ENCODE measurements at places on chromosomes 12 and 14.

- no peak for DNase-seq
Measured at GRCh38 chr14:57136669-57137328, 131.9 kb downstream of the EXOC5 start.

DNA sequence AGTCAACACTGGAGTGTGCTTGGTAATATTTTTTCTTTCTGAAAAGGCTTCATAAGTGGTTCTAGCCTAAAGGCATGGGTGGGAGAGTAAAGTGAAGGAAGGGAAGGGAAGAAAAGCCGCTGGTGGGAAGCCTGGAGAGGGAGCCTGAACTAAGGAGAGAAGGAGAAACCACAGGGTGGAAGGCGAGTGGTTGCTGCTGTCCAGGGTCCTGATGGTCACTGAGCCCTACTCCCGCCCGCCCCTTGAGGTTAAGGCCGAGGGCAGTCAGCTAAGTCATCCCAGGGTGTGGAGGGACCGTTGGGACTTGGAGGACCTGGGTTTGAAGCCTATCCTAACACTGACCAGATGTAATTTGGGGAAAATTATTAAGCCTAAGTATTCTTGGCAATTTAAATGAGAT lies 189.1 kb downstream of the PIWIL1 start:
- no peak for DNase-seq

DNA sequence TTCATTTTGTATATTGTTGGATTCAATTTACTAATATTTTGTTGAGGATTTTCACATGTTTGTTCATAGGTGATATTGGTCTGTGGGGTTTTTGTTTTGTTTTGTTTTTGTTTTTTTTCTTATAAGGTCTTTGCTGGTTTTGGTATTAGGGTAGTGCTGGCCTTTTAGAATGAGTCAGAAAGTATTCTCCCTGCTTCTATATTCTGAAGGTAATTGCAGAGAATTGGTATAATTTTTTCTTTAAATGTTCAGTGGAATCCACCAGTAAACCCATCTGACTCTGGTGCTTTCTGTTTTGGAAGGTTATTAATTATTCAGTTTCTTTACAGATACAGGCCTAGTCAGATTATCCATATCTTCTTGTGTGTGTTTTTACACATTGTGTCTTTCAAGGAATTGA lies 8.9 kb downstream of the TOGARAM1 start:
- no peak for DNase-seq

DNA sequence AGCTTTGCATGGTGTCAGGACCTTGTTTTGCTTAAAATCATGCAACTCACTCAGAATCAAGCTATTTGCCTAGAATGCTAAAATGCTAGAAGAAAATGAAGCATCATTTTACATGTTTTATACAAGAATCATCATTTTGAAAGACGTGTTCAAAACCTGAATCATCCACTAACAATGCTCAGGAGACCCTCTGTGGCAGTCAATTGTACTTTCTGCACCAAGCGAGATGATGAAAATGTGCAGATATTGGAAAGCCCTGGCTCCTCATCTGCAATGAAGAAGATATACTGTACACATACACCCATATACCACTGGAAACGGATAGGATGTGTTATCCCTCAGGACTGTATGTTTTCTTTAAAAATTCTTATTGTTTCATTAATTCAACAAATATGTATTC lies 92.7 kb downstream of the DYRK2 start:
- DNase-seq, result peak; percentile 82

- peak; percentile 57 for DNase-seq
Measured at GRCh38 chr12:90959538-90960139, 4.7 kb upstream of the CCER1 start.

DNA sequence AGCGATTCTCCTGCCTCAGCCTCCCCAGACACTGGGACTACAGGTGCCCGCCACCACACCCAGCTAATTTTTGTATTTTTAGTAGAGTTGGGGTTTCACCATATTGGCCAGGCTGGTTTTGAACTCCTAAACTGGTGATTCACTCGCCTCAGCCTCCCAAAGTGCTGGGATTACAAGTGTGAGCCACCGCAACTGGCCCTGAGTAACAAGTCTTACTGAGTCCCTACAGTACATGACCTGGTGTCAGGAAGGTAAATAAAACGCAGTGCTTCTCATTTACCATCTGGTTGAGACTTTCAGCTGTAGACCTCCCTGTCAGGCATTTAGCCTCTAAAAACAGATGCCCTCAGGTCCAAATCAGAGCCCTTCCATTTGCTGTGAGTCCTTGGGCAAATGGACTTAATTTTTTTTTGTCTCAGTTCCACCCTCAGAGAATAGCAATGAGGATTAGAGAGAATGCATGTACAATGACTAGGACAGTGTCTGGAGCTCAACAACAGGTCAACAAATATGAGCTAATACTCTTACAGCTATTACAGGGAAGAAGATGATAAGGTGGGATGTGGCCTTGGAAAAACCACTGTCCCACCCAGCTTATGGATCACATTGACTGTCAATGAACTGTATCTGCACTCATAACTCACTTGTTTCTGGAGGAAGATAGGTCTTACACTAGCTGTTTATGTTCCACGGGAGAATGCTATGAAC lies 70.5 kb downstream of the PHLDA1 start:
- no peak for DNase-seq

DNA sequence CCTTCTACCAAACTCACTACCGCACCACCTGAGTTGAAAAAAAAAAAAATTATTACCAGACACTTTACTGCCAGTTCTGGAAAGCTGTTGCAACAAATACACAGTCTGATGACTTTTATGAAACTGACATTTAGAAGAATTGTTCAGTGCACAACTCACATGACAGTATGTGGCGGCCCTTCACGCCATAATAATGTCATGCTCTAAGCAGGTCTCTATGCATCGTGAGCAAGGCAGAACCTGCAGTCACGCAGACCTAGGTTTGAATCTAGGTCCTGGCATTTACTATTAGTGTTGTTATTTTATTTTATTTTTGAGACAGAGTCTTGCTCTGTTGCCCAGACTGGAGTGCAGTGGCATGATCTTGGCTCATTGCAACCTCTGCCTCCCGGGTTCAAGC lies 8.1 kb downstream of the MYL2 start:
- DNase-seq, result no peak

- DNase-seq, result peak; percentile 57
Measured at GRCh38 chr12:98533723-98534251, 18.4 kb downstream of the TMPO start.

Measured in fibroblast of skin of right biceps (primary cell).